ENCODE measurements at places on chromosomes 3 and 15.

DNA sequence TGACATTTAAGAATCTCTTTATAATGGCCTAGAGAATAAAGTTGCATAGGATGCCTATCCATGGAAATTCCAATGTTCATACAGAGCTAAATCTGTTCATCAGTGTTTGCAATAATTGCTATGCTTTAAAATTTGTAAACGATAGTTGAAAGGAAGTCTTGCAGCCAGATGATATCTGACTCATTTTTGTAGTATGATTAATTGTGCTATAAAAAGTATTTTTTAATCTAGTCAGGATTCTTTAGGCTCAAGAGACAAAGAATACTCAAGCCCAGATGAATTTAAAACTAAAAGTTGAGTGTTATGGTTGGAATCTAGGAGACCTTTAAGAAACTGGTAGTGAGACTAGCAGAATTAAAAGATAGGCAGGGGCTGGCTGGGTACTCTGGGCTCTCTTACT is 50.5 kb downstream of the SUCNR1 start:
- no peak for DNase-seq

DNA sequence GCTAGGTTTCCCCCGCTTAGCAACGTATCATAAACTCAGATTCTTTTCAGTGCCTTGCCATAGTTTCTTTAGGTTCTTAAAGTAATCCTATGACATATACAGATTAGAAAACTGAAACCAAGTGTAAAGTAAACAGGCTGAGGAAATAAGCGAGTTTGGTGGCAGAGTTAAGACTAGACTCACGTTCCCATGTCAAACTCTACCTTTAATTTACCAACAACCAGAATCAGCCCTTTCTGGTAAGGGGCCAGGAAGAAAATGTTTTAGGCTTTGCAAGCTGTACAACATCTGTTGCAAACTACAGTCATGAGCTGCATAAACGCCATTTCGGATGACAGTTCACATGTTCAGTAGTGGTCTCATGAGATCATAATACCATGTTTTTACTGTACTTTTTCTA is 128.0 kb upstream of the PRICKLE2 start:
- DNase-seq, result no peak

DNA sequence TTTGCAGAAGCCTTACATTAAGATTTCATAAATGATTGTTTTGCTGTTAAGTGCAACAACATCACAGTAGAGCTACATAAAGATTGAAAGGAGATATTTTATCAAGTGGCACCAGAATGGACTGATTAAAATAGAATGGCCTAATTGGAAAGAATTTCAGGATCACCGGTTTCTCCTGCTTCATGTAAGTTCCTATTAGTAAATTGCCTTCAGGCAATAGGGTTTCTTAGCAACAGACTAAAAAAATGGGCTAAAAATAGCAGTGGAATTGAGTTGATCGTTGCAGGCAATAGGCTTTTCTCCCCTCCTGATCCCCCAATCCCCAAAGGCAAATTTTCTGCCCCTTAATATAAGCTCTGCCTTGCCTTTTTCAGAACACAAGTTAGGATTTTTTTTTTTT is 917 bp downstream of the LNP1 start:
- no peak for DNase-seq

- DNase-seq, result no peak
These were observed 60.6 kb upstream of the ARNT2 start for GRCh38 chr15:80343554-80343992.

GRCh38 chr3:107993771-107994170 is 97.1 kb downstream of the CD47 start:
- DNase-seq, result no peak

GRCh38 chr15:96402403-96402802 is 71.9 kb downstream of the NR2F2 start:
- no peak for DNase-seq

DNA sequence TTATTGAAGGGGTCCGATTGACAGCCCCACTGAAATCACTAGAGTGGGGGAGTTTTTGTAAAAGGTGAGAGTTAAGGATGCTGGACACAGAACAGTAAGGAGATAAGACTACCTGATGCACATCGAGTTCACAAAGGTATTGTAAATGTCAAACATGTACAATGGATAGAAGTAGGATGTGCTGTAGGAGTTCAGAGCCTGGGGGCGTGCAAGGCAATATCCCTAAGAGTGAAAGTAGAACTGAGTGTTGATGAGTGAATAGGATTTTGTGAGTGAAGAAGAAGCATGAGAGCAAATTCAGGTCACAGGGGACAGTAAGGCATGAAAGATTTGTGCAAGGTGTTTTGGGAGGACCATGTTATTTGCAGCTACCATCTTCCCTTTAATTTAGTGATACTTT is 21.5 kb downstream of the DOCK3 start:
- DNase-seq, result no peak

GRCh38 chr15:25989327-25989726 is 126.2 kb upstream of the ATP10A start:
- no peak for DNase-seq

DNA sequence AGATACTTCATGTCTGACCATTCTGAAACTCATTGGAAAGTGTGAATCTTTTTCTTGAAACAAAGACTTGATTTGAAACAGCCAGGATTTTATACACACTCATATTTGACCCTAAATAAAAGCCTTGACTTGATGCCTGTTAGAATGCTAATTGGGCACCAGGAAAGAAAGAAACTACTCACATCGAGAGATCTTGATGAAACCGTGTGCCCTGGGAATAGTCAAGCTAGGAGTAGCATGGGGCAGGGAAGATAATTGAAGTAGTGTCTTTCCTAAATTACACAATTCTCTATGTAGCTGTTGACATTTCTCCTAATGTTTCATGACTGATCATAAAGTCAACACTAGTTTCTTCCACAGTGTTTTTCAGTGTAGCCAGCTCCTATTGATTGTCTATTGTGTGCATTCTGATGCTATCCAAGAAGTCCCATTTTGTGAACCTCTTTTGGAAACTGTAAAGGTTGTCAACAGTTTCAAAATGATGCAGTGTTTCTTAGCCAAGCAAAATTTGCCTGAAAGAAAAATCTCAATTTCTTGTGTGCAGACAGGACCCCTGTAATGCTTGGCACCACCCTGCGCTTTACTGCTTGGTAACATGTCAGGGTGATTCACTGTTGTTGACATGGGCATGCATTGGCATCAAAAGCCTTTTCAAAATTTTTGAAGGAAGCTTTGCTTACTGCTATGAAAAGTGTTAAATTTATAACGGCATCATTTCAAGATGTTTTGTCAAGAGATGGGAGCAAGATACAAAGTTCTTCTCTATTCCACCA is 52.5 kb upstream of the OTOL1 start:
- DNase-seq, result no peak

- no peak for DNase-seq
These were observed 329.5 kb upstream of the LRRFIP2 start for GRCh38 chr3:37503856-37504255.

DNA sequence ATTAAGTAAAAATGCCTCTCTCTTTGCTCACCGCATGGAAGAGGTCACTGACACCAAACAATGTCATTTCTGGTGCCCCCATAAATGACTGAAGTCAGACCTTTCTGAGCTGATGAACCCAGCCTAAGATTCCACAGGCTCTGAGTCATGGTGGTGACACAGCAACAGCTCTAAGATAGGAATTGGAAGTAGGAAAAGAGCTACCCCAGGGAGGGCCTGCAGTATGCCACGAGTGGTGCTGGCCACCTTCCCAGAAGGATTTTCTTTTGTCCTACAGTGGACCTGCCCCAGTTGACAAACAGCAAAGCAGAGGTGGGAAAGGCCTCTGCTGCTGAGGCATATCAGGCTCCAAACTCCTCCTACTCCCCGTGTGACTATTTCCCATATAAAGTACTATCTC is 208.1 kb downstream of the MINAR1 start:
- no peak for DNase-seq

- DNase-seq, result no peak
These were observed 366.9 kb downstream of the RSL24D1 start for GRCh38 chr15:54829821-54830220.

DNA sequence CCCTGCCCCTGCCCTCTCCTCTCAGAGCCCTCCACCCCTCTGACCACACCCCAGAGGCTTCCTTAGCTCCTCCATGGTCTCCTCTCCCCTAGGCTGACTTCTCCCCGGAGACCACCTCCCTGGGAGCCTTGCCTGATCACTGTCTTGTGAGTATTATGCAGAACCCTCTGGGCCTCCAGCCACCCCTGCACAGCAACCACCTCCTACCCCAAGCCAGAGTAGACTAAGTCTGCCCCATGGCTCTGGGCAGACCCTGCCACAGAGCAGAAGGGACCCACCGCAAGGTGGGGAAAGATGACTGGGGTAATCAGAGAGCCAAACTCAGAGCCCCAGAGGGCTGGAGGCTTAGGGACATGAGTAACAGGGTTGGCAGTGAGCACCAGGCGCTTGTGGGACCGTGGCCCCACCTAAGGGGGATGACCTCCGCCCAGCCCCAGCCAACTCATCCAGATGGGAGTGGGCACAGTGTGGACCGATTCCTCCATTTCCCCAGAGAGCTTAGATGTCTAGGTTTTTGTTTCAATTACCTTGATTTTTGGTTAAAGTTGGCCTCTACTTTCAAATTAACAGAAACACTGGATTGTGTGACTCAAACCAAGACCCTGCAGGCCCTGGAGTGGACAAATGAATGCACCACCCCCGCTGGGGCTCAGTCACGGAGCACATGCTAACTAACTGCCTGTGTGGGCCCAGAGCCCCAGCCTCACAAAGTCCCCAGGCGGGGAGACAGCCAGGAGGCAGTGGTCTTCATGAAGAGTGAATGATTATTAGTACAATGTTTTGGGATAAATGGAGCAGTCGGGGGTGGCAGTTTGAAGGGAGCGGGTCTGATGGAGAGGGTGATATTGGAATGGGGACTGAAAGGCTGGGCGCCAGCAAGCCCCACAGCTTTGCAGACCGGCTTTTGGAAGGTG is 119.4 kb upstream of the PRR20G start:
- DNase-seq, result no peak

- no peak for DNase-seq
These were observed 15.4 kb upstream of the PIK3CB start for GRCh38 chr3:138850151-138850550.

Data from GM06990 (cell line).